SJSA1 (cell line): ENCODE measurements at places on chromosomes 2 and 18.

GRCh38 chr2:11985817-11986566 is 239.6 kb downstream of the LPIN1 start:
- no peak for DNase-seq

GRCh38 chr2:169386722-169387121 is 24.4 kb upstream of the LRP2 start:
- DNase-seq, result no peak

- DNase-seq, result peak; percentile 62
Measured at GRCh38 chr2:108635630-108636354, 83.5 kb upstream of the RANBP2 start.

GRCh38 chr2:204550751-204551511 is 5.7 kb downstream of the PARD3B start:
- DNase-seq, result peak; percentile 88

GRCh38 chr18:72391427-72391826 is 152.7 kb downstream of the CBLN2 start:
- no peak for DNase-seq

- DNase-seq, result no peak
Measured at GRCh38 chr2:231413921-231414476, 18.5 kb downstream of the B3GNT7 start.

DNA sequence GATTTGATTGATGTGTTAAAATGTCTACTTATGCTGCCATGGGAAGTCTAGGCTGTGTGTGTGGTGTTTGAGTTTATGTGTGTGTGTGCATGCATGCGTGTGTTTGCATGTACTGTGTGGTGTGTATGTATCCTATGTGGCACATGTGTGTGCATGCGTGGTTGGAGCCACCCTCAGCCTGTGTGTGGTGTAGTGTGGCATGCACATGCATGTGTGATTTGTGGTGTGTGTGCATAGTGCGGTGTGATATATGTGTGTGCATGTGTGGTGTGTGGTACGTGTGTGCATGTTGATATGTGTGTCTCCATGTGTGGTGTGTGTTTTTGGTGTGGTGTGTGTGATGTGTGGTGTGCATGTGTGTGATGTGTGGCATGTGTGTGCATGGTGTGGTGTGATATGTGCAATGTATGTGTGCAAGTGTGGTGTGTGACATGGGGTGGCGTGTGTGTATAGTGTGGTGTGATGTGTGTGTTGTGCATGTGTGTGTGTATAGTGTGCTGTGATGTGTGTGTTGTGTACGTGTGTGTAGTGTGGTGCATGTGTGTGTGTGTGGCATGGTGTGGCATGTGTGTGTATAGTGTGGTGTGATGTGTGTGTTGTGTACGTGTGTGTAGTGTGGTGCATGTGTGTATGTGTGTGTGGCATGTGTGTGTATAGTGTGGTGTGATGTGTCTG is 66.6 kb upstream of the HDAC4 start:
- peak; percentile 30 for DNase-seq

DNA sequence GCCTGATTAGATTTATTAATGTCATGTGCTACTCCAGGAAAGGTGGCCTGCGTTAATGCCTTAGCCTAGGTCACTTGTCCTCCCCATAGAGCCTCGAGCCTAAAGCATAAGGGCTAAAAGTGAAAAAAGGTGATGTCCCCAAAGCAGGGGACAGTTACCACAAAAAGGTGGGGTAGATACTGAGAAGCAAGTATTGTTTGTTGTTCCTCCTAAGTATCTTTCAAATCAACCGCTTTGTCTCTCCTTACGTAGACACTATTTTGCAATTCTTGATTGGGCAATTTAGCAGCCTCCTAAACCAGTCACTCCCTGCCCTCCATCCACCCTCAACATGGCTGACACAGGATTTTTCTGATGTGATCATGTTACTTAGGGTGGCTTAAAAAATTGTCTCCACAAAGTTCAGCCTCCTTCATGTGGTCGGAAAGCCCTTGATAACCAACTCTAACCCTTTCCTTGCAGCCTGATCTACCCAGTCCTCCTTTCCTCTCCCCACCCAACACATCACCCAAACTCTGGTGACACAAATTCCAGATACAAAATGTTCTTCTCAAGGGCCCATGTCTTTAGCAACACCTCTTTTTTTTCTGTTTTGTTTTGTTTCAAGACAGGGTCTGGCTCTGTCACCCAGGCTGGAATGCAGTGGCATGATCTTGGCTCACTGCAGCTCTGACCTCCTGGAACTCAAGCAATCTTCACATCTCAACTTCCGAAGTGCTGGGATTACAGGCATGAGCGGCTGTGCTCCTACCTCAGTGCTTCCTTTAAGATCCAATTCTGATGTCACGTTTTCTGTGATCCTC is 6.9 kb downstream of the INHA start:
- DNase-seq, result no peak

- no peak for DNase-seq
Measured at GRCh38 chr2:96549967-96550786, 13.6 kb downstream of the ARID5A start.

DNA sequence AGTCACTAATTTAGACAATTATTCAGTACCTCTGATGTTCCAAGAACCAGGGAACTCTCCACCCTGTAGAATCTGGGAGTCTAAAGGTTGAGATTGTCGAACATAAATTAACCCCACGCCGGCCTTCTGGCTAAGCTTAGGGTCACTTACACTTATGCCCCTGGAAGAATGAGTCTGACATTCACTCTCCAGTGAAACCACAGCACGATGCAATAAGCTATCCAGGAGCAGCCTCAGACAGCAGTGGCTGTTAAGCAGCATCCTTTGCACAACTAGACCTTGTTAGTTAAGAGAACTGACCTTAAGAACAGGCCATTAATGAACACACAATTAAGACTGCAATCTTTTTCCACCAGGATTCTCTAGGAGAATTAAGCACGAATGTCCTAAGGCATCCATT is 25.0 kb downstream of the SH3YL1 start:
- no peak for DNase-seq

GRCh38 chr2:236086403-236086970 is 81.7 kb downstream of the GBX2 start:
- DNase-seq, result no peak

- no peak for DNase-seq
Measured at GRCh38 chr2:131031875-131032274, 61.4 kb downstream of the FAM168B start.

GRCh38 chr2:118202707-118203303 is 114.5 kb downstream of the INSIG2 start:
- DNase-seq, result peak; percentile 49

DNA sequence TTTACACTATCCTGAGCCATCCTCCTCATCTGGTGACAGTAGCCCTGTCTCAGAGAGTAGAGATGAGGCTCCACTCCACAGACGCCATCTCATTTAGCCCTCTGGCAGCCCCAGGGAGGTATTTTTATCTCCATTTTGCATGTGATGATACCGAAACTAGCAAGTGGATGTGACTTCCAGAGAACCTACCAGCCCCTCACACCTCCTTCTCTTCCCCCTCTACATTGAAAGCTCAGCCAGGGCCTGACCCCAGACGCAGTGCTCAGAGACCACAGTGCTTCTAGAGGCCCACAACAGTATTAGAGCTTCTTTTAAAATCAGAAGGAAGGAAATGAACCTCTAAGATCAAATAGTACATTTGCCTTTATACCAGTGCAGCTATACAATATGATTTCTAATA is 8.3 kb downstream of the GYPC start:
- DNase-seq, result no peak

- DNase-seq, result no peak
Measured at GRCh38 chr18:49846361-49846662, 33.0 kb upstream of the ACAA2 start.

DNA sequence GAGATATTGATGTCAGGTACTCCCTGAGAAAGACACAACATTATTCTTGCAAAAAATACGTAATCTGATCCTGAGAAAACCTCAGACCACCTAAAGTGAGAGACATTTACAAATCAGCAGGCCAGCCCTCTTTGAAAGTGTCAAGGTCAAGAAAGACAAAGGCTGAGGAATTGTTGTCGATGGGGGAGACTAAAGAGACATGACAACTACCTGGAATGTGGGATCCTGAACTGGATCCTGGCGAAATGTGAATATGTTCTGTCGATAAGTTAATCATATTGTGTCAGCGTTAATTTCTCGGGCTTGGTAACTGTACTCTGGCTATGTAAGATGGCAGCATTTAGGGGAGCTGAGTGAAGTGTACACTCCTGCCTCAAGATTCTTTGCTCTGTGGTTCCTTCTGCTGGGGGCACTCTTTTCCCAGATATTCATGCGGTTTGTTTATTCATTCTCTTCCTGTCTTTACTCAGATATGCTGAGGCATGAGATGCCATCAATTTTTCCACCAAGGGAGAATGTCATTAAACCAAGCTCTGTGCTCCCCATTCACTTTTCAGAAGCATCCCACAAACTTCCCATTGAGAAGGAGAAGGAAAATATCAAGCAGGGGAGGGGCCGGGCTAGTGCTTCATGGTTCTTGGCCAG is 154.9 kb downstream of the CAPN13 start:
- peak; percentile 15 for DNase-seq

GRCh38 chr18:23422751-23423418 is 30.2 kb upstream of the RIOK3 start:
- DNase-seq, result no peak

DNA sequence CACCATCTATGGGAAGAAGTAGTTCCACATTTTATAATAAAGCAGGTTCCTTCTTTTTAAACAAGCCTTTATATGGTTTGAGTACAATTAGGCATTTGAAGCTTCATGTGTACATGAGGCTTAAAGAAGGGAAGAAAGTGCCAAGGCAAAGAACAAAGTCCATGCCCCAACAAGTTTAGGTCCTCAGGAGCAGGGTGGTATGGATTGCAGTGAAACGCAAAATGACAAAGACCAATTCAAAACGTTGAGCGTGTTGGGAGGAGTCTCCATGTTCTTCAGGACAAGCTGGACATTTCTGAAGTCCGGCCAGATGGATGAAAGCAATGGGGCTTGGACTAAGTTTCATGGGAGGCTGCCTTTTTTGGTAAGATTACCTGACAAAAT is 78.8 kb upstream of the FZD5 start:
- no peak for DNase-seq

- DNase-seq, result no peak
Measured at GRCh38 chr2:201233812-201234662, 26.3 kb upstream of the CASP8 start.

GRCh38 chr18:8121942-8122480 is 487.2 kb upstream of the RAB12 start:
- peak; percentile 54 for DNase-seq

- no peak for DNase-seq
Measured at GRCh38 chr2:69985688-69986087, 24.3 kb upstream of the ASPRV1 start.

DNA sequence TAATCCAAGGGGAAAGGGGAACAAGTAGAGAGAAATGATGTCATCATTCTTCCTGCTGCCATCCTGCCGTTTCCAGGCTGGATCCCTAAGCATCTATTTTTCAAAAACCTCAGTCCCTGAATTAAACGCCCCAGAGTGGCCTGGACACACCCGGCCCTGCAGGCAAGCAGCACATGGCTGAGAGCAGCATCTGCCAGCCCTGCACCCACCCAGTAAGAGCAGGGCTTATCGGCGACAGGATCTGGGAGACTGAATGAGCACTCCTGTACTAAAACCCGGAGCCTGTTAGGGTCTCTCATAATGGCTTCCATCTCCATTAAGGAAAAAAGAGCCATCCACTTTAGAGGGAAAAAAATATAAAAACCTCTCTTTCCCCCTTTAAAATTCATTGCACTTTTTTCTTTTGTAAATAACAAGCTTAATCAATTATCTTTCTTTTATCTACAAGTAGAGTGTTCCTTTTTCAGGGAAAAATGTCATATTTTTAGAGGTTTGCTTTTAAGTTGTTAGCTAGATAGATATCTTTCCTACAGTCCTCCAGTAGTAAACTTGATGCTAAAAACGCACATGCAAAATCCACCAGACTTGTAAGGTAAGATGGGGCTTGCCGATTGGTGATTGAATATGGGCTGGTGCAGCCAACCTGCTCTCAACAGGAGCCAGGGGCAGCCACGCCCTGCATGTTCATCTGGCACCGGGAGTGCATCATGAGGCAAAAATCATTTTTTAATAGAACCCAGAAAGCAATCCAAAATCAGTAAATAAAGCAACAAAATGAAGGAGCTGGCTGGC is 457.8 kb downstream of the EIPR1 start:
- DNase-seq, result no peak

- DNase-seq, result no peak
Measured at GRCh38 chr2:228072669-228073068, 108.8 kb downstream of the SPHKAP start.
